ENCODE measurements at places on chromosomes 7 and 10.

- peak; percentile 67 for DNase-seq
These were observed 37.6 kb downstream of the SGMS1 start for GRCh38 chr10:50585921-50586739.

DNA sequence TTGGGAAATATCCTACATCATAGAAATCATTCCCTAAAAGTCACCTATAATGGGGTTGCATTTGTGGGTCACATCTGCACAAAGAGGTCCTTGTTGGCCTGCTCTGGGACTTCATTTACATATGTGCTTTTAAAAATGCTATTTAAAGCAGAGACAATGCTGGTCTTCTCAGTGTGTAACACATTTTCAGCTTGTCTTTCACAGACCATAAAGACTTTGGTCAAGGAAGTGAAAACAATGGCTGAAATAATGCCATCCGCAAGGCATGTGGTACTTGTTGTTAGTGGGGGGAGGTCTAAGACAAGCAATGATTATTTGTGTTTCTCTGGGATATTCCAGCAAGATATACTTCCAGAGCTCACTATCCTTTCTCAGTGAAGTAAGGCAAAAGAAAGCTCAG is 84.6 kb upstream of the PDLIM1 start:
- DNase-seq, result no peak

DNA sequence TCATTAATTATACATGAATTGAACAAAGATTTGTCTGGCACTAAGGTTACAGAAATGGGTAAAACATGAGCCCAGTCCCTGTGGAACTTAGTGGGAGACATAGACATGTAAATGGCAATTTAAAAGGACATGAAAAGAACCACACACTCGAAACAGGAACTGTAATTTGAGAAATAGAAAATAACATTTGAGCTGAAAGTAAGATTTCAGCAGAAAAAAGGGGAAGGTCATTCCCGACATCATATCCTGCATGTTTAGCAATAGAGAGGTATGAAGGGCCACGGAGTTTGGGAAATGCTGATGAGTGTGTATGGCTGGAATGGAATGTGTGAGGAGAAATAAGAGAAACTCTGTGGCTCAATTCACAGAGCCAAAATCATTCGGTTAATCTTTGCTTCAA is 175.4 kb upstream of the AHR start:
- DNase-seq, result peak; percentile 93

- DNase-seq, result no peak
These were observed 78.6 kb upstream of the MAGI2 start for GRCh38 chr7:79531905-79532664.

GRCh38 chr10:92024700-92025099 is 101.1 kb downstream of the BTAF1 start:
- DNase-seq, result peak; percentile 29

DNA sequence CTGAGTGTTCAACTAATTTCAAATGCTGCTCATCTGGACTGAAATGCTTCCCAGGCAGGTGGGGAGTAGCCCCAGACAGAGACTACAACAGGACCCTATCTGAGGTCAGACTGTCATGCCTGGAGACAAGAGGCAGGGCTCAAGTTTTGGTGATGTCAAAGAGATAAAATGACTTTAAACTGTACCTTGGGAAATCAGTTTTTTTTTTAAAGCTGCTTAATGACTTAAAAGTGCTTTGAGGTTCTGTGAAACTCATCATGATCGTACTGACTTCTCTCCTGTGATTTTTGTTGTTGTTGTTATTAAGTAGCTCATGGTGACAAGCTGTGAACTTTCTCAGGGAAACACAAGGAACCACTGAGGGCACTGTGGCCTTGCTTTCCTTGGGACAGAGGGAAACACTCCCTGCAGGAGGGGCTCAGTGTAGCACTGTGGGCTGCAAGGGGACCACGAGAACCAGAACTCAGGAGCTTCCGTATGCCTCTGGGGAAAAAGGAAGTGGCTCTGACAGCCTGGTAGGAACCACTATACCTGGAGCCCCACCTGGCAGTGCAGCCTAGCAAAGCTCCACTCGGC is 9.5 kb downstream of the HIPK2 start:
- no peak for DNase-seq

DNA sequence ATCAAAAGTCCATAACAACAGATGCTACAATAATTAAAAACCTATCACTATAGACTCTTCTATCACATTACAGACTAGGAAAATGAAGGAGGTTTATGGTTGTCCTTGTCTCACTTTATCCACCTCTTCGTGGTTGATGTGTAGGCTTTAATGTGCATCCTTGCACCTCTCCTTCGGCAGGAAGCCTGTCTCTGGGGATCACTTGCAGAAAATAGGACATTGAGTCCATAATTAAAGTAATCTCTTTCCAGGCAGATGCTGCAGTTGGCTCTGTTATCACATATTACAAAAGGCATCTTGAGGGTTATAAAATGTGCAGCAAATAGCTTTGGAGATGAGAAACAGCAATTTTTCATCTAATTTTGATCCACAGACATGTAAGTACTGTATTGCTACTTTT is 168.4 kb downstream of the RELN start:
- DNase-seq, result no peak

All from AG10803 (cell line).